ENCODE measurements at places on chromosomes 4 and X.

- DNase-seq, result no peak
Observed at GRCh38 chrX:93259029-93259428, 414.3 kb downstream of the NAP1L3 start.

DNA sequence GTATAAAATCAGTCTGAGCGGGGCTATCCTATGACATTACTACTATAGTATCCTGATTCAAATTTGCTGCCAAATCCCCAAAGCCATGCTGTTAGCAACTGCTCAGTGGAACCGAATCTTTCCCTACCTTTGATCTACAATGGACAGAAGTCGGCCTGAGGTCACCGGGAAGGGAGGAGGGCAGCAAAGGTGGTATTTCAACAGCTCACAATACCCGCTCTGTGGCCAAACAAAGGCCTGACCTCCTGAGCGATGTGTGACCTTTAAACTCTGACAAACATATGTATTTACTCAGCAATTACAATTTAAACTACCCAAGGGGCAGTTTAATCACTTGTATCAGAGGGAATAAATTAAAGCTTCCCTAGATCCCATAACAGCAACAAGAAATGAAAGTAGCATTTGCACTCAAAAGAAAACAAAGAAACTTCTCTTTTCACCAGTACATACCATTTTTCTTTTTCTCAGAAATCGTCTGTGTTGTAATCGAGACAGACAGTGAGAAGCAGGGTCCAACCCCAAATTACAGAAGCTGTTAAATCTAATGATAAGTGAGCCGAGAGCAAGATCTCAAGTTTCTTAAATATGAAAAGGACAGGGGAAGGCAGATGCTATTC is 11.6 kb upstream of the TMEM128 start:
- DNase-seq, result no peak

DNA sequence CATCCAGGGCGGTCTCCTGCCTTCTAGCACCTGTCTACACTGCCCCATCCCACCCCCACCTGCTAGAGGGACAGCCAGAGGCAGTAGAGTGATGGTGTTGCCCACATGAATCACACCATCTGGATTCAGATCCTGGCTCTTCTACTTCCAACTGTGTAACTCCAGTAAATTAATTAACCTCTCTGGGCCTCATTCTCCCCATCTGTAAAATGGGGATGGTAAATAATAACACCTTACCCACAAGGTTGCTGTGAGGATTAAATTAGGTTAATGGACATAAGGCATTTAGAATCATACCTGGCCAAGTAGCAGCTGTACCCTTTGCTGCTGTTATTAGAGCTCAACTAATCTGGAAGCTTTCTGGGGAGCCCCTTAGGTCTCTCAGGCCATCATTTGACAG is 149.6 kb upstream of the BCOR start:
- no peak for DNase-seq

DNA sequence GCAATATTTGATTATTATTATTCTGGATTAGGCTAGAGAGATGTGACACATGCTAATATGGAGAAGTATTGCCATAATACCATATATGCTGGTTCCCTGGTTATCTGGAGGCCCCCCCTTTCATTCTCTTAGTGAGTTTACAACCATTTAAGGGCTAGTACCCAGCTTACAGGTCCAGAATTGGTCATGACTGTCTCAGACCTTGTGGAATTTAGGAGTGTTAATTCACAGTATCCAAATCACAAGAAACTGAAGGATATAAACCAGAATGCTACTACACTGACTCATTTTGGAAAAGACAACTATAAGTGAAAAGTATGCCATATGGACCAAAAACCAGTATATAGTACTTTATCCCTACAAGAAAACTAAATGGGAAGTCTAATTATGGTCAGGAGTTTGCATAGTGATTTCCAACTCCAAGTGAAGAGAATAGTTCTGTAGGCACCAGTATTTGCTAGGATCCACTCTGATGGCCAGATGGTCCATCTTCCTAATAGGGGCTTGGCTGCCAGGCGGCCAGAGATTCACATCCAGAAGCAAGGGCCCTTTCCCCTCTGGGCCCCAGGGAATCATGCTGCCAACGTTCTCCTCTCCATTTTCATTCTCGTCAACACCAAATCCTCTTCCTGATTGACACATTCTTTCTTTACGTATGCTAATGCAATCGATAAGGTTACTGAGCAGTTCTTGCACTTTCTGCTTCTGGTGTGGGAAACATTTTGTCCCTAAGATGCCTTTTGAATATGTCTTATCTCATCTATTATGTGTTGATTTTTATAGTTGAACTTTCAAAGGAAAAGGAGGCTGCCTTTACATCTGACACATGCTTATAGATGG is 123.6 kb downstream of the SHROOM3 start:
- DNase-seq, result peak; percentile 88

DNA sequence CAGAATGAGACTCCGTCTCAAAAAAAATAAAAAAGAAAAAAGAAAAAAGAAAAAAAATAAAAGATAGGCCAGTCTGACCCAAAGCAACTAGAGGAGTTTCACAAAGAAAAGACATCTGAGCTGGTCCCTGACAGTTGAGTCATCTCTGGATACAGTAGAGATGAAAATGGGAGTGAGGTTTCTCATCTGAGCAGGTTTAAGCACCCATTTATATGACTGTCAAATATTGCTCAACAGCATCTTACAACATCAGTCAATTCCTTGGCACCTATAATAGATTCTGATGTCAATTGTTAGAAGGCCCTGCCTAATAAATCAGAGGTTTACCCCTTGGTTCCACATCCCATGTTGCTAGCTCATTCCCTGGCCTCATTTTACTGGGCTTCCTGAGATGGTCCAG is 490.5 kb downstream of the MAGEE1 start:
- no peak for DNase-seq

DNA sequence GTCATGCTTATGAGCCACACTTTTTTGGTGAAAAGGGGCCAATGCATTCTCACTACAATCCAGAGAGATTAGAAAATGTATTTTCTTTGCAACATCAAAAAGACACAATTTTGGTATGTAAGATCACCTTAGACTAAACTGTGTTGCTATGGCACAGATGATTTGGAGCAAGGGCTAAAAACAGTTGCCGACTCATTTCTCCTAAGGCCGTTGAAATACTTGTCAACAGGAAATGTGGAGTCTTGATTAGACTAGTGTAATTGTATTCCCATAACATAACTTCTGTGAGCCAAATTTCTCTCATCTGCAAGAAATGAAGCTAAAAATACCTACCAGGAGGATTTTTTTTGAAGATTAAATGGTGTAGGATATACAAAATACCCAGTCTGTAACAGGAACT is 2547.7 kb downstream of the ARAP2 start:
- peak; percentile 8 for DNase-seq

GRCh38 chr4:121642876-121643585 is 53.7 kb downstream of the ANXA5 start:
- DNase-seq, result no peak

DNA sequence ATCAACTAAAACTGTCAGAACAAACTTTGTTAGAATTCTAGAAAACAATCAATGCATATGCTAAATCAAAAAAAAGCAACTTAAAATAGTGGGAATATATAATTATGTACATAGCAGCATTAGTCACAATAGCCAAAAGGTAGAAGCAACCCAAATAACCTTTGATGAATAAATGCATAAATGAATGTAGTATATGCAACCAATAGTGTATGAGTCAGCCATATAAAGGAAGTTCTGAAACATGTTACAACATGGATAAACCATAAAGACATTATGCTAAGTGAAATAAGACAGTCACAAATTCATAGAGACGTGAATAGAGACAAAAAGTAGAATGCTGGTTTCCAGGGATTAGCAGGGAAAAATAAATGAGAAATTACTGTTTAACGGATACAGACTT is 762.8 kb upstream of the INTU start:
- no peak for DNase-seq

DNA sequence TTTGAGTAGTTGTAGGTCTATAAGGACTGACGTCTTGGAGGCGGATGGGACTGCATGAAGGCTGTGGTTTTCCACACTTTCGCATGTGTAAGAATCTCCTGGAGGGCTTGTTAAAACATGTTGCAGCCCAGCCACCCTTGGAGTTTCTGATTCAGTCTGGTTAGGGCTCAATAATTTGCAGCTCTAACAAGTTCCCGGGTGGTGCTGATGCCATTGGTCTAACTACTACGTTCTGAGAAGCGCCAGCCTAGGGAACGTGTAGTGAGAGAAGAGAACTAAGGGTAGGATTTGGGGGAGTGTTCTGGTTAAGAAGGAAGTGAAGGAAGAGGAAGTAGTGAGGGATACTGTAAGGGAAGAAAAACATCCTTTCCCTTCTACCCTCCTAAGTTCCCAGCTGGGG is 138.9 kb downstream of the LARP7 start:
- no peak for DNase-seq

- no peak for DNase-seq
Observed at GRCh38 chr4:30068234-30068633, 651.9 kb upstream of the PCDH7 start.
